ENCODE measurements at places on chromosomes 3 and 15. TPM values are rescaled to one million over a fixed set of nuclear protein-coding genes. Genes with fewer than 3 reads are reported as not detected.

The SUSD5 gene
- 9.5 TPM for total RNA-seq

The CSPG4 gene
- total RNA-seq: 62.4 TPM

- DNase-seq: no peak
Measured at GRCh38 chr3:189170559-189170958, 1.2 kb upstream of the TPRG1 start.

GRCh38 chr3:123626881-123627280, 42.0 kb upstream of the HACD2 start:
- no peak for DNase-seq

- no peak for DNase-seq
Measured at GRCh38 chr15:98719137-98719740, 70.9 kb downstream of the IGF1R start.

DNA sequence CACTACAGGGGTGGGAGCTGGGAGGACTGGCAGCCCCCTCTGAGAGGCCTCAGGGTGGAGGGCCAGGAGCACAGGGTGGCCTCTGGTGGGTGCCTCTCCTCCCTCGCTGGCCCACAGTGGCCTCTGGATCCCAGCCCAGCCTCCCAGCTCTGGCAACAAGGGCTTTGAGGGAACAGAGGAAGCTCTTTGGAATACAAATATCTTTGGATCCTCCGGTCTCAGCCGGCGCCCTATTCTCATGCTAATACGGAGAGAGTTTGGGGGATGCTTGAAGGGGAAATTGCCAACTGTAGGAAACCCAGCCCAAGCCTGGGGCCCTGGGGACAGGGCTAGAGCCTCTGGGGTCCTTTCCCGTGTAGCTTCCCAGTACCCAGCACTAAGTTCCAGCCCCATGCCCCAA, 33.4 kb upstream of the INSYN1 start:
- DNase-seq: no peak

DNA sequence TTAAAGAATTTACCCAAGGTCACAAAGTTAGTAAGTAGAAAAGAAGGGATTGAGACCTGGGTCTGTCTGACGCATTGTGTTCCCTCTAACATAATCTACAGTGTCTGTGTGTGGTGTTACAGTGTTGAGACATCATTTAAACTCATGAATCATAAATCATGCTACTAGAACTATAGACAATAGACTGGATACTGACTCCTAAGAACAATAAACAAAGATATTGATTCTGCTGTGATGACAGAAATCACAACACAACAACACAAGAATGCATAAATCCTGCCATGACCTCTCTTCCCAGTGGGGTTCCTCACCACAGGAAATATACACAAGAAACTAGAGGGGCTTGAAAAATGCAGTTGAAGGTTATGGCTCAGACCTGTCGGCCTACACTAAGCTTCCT, 44.3 kb downstream of the TRIM69 start:
- DNase-seq: no peak

- no peak for DNase-seq
Measured at GRCh38 chr15:92130906-92131305, 262.8 kb upstream of the ST8SIA2 start.

DNA sequence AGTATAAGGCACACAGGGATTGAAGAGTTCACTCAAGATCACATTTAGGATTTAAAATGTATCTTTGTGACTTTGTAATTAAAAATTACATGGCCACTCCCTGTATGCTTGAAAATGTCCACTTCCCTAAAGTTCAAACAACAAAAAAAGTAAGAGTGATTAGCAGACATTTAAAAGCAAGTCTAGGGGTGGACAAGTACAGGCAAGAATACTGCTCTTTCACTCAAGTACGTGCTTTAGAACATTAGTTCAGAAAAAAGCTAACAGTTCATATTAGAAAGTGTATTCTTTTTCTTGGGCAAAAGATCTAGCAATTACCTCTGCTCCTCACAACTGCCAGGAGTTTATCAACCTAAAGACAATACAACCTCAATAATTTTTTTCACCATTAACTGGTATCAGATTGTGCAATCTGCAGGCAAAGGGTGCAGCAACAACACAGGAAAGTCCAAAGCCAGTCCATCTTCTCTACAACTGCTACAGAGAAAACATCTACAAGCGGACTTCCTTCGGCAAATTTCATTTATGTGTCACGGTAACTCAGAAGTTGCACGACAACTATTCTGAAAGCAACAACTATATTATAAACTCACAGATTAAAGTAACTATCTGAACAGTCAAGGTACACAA, 18.1 kb downstream of the CHSY1 start:
- DNase-seq: no peak
